ENCODE measurements at places on chromosomes 4 and X.

- no peak for DNase-seq
Observed at GRCh38 chr4:140556372-140557085, 12.2 kb downstream of the UCP1 start.

DNA sequence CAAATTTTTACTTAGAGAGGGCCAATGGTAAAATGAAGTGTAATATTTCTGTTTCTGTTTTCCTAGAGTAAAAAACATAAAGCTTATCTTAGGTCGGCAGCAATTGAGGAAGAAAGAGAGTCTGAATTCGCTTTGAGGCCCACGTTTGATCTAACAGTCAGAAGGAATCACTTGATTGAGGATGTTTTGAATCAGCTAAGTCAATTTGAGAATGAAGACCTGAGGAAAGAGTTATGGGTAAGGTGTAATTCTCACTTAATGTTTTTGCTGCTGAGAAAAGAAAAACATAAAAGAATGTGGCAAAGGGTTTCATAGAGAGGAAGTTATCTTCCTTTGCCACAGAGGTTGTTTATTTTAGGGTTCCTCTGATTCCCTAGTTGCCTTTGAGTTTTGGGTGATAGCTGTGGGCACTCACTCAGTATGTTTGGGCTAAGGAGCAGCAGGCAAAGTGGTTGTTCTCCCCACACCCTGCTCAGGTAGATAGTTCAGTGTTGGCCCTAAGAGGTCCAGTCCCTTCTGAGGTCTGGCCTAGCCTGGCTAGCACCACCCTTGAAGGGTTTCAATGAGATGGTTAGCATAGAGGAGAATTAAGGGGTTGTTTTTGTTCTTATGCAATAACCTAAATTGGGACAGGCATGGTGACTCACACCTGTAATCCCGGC, 32.3 kb downstream of the HERC5 start:
- DNase-seq = no peak

GRCh38 chr4:133920236-133920635, 281.4 kb downstream of the PABPC4L start:
- DNase-seq = no peak

- no peak for DNase-seq
Observed at GRCh38 chr4:7426525-7427171, 8.1 kb downstream of the PSAPL1 start.

DNA sequence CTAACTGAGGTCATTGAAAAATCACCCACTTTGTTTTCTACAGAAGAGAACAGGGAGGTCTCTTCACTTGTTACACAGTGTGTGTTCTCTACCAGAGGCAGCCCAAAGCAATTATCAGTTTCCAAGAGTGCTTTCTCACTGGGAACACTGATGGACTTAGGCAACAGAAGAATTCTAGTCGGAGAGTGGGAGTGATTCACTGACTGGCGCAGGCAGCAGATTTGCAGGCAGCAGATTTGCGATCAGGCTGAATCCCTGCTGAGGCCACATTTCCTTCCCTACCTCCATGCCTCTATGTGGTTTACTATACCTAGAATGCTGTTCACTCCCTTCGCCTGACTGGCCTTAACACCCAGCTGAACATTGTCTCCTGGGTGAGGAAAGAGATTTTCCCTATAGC, 6.6 kb downstream of the OCIAD2 start:
- DNase-seq = no peak

DNA sequence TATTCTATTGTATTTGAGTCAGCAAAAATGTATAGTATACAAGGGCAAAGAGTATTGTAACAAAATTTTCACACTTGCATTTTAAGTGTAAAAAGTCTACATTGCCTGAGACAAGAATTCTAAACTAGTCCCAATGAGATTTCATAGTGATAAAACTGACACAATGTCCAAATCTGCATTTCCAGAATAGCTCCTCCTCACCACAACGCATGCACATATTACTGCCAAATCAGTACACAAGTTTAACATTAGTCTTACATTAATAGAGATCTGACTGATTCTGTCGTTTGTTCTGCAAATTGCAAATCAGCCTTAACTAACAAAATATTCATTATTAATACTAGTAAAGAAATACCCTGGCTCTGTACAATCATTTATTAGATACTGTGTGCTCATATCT, 222.2 kb upstream of the NEIL3 start:
- DNase-seq = no peak

DNA sequence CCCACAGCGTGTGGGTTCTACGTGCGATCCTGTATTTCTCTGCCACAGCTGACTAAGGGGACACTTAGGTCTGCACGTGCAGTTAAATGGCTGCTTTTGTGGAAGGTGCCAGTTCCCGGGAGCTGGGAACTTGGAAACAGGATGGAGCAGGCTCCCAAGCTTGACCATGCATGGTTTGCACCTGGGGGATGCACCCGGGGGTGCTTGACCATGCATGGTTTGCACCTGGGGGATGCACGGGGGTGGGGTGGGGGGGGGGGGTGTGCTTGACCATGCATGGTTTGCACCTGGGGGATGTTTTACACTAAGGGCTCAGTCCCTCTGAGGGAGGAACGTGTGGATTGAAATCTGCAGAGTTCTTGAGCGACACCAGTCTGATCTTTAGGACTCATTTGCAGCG, 5.7 kb downstream of the WFS1 start:
- DNase-seq = no peak

GRCh38 chr4:6961496-6962210, 52.0 kb downstream of the TBC1D14 start:
- DNase-seq = no peak

DNA sequence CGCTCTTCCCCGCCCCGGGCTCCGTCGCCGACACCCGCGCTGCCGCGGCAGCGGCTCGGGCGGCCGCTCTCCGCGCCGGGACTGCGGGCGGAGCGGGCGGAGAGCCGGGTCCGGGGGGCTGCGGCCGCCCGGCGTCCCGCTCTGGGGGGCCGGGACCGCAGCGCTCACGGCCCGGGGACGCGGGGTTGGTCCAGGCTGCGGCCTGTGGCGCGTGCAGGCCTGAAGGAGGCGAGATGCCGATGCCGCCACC, 492 bp downstream of the GALNT7 start:
- DNase-seq = no peak

- no peak for DNase-seq
Observed at GRCh38 chrX:104564921-104565703, 887 bp upstream of the IL1RAPL2 start.

GRCh38 chrX:47690175-47690574, 31.2 kb upstream of the UXT start:
- no peak for DNase-seq

DNA sequence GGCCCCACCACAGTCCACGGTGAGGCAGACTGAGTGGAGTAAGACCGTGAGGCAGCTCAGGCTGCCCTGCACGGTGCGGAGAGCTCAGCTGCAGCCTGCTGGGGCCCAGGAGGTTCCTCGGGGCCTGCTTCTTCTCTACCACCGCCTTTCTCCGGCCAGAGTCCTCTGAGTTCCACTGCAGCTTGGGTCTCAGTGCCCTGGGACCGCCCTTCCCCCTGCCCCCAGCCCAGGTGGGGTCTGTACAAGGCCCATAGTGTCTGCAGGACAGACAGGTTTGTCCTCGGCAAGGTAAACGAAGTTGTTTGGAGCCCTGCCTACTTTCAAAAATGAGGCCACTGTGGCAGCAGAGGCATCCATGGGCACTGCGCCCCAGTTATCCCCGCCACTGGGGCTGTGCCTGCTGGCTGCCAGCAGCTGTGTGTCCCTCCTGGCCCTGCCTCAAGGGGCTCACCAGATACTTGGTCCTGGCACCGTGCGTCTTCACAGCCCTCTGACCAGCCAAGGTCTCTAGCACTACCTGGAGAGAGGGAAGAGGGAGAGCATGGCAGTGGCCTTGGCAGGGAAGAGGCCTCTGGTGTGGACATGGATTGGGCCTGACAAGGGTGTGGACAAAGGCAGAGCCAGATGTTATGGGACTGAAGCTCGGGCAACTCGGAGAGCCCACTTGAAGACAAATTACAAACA, 4.0 kb downstream of the IRAK1 start:
- DNase-seq = no peak

DNA sequence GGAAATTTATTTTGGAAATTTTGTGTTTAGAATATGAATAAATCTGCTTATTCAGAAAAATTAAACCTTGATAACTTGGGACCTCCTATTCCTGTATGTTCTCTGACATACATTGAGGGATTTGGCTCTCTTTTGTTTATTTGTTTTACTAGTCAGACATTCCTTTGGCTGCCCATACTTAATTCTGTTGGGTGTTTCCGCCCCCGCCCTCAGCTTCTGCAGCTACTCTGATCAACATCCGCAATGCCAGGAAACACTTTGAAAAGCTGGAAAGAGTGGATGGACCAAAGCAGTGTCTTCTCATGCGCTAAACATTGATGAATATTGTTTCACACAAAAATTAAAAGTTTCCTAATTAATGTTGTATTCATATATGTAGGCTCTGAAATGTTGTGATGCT, 40.5 kb downstream of the RRAGB start:
- no peak for DNase-seq

DNA sequence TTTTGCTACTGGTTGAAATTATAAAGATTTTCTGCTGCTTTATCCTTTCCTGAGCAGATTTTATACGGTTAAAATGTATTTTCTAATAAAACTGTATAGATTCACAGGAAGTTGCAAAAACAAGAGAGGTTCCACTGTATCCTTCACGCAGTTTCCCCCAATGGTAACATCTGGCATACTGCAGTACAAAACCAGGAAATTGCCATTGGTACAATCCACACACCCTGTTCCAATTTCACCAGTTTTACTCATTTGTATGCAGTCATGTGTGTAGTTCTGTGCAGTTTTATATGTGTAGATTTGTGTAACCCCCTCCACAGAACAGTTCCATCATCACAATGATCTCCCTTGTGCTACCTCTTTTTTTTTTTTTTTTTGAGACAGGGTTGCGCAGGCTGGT, 20.0 kb downstream of the DDX3X start:
- DNase-seq = no peak

DNA sequence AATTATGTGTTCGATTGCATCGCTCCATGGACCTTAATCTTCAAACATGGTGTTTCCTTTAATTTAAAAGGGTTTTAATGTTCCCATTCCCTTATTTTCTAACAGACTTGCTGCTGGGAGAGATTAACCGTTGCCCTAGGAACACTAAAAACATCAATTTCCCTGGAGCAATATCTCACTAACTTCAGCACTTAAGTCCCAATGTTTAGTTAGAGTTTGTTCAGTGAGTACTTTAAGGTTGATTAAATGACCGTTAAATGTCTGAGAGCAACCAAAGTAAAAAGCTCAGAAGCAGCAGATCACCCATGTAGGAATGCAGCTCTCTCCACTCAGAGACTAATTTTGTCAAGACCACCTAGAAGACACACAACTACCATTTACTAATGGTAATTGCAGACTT, 111.2 kb upstream of the PDE5A start:
- DNase-seq = no peak

DNA sequence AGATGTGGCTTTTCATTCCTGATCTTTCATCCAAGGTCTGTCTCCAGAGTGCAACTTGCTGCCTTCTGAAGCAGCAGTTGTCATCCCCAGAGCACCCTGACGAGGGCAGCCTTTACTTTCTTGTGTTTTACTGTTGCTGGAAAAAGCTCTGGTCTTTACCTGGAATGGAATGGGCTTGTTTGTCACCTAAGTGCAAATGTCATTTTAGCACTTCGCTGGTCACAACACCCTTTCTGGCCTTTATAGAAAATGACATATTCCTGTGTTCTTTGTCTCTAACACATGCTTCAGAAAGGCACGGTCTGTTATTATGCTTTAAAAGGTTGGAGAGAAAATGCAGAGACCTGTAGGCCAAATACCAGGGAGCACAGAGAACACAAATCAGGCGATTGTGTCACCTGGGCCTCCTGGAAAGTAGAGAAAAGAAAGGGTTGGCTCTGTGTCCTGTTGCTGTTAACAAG, 332.7 kb upstream of the IGFBP7 start:
- DNase-seq = no peak

GRCh38 chrX:133437356-133437755, 22.1 kb upstream of the GPC4 start:
- DNase-seq = no peak

- DNase-seq = no peak
Observed at GRCh38 chr4:86220121-86220520, 139.7 kb downstream of the MAPK10 start.

DNA sequence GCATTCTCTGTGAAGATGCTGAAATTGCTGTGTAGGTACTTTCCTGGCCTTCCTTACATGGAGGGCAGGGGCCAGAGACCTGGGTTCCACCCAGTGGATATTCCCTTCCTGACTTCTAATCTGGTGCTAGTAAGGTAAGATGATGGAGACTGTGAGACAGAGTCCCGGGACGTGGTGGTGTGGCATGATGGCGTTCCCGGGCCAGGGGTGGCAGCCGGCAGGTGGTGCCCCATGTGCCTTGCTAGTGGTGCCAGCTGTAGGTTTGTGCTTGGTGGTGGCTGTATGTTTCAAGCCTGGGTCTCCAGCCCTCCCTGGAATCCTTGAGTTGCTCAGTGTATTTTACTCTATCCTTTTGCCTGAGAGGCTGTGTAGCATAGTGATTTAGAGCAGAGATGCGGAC, 10.9 kb downstream of the STOX2 start:
- DNase-seq = no peak

All from NCI-H187 (cell line).